ENCODE measurements at places on chromosomes 11 and 22.

- no peak for DNase-seq
Measured at GRCh38 chr11:26896719-26897118, 97.2 kb upstream of the FIBIN start.

- DNase-seq: no peak
Measured at GRCh38 chr22:47146941-47147340, 384.5 kb downstream of the TBC1D22A start.

GRCh38 chr22:47615051-47615450 is 852.6 kb downstream of the TBC1D22A start:
- DNase-seq: no peak

GRCh38 chr11:100682247-100682969 is 4.7 kb upstream of the ARHGAP42 start:
- no peak for DNase-seq

GRCh38 chr11:100328626-100329340 is 358.3 kb upstream of the ARHGAP42 start:
- no peak for DNase-seq

DNA sequence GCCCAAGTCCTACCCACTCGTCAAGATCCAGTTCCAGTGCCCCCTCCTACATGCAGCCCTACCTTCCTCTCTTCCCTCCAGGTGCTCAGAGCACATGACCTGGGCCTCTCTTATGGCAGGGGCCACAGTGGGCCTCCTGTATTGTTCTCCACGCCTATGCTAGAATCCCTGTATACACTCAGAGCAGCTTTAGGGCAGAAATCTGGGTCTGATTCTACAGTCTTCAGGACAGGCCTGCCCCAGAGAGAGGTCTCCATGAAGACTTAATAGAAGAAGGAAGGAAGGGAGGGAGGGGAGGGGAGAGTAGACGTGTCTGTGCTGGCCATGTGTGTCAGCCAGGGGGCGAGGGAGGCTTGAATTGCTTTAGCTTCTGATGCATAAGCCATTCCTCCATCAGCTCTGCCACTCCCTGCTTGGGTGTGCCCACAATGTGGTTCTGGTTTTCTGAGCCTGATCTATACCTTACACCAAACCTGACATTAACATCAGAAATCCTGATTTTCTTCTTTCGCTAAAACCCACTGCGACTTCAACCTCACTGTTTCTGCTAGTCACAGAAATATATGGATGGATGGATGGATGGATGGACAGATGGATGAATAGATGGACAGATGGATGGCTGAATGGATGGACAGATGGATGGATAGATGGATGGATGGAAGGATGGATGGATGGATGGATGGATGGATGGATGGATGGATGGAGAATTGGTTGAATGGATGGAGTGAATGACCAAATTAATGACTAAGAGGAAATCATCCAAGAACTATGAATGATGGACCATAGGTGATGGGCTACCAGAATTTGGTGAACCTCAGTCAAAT is 56.6 kb upstream of the PRDM11 start:
- no peak for DNase-seq

- no peak for DNase-seq
Measured at GRCh38 chr11:63491636-63492372, 837 bp upstream of the PLAAT5 start.

- DNase-seq: no peak
Measured at GRCh38 chr22:44439356-44440223, 58.4 kb downstream of the RTL6 start.

GRCh38 chr22:49550766-49551362 is 276.8 kb downstream of the BRD1 start:
- no peak for DNase-seq

DNA sequence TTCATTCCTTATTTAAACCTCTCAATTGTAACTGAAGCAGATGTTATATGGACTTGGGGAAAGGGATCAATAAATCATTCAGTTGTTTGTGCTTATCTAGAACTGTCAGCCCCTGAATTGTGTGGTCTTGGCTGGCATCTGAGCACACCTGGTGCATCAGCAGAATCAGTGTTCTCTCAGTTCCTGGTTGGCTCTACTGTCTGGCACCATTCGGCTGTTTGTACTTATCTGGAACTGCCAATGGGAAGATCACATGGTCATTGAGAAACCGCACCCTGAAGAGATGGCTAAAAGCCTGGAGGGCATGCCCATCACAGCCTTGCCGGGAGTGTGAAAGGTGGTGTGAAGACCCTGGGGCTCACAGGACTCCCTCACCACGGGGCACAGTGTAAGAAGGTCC is 37.1 kb upstream of the EHF start:
- DNase-seq: no peak

GRCh38 chr22:36816636-36817524 is at the start of gene PVALB:
TSS of gene PVALB (minus strand) at chr22:36817035. CDS start at chr22:36817005, 30 bp downstream.
- no peak for DNase-seq

GRCh38 chr11:65225279-65226102 is 36.3 kb upstream of the POLA2 start:
- no peak for DNase-seq

DNA sequence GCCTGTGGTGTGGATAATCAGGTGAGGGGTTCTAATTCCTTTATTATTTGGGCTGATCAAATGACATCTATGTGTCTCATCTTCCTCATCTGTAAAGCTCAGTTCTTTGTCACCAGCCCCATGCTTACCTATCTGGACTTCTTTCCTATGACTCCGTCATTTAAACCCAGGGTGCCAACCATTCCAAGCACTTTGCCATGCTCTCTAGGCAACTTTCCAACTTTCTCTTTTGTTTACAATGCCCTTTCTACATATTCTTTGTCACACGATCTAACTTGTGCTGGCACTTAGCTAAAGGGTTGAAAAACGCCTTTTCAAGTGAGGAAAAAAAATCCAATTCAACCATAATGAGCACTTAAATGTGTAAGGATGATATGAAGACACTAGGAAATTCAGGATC is 27.9 kb downstream of the EXPH5 start:
- DNase-seq: no peak

- no peak for DNase-seq
Measured at GRCh38 chr11:125148743-125149142, 15.8 kb upstream of the PKNOX2 start.

GRCh38 chr22:22768885-22769284 is 118.7 kb upstream of the IGLL5 start:
- DNase-seq: no peak

DNA sequence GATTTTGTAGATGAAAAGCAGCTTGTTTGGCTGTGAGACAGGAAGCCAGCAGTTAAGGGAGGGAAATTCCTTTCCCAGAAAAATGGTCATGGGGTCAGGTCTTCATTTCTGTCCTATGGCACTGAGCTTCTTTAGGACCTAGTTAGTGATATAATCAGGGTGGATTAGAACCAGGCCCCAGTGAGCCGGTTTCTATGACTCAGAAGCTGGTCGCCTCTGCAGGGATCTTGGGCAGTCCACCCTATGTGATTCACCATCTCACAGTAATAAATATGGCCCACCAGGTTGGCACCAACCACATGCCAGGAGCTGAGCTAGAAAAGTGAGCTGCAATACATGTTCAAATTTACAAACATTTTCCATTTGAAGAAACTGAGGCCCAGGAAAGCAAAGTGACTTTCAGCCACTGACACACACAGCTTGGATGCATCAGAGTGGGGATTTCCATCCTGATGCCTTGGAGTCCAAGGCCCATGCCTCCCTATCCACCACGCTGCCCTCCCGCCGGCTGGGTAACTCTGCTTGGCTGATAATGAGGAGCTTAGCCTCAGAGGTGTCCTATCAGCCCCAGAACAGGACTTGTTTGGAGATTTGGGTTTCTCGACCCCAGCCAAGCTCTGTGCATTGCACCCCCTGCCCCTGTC is 42.0 kb downstream of the CD82 start:
- no peak for DNase-seq

GRCh38 chr11:110242188-110242587 is 54.2 kb downstream of the RDX start:
- DNase-seq: no peak

DNA sequence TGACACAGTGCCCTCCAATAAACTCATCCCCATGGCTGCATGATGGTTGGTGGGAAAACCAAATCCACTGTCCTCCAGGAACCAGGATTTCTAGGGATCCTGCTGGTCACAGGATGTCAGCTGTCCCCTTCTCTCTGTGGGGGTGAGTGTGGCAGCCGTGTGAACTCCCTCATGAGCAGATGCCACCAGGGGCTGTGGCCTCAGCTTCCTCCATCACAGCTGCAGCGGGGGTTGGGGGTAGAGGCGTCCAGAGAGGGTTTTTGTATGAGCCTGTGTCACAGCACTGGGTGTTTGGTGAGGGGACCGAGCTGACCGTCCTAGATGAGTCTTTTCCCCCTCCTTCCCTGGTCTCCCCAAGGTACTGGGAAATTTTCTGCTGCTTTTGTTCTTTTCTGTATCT is 26.4 kb downstream of the IGLL5 start:
- no peak for DNase-seq

GRCh38 chr11:86548271-86548917 is 124.0 kb downstream of the ME3 start:
- no peak for DNase-seq

GRCh38 chr11:76665921-76666351 is 4.6 kb downstream of the LRRC32 start:
- no peak for DNase-seq

DNA sequence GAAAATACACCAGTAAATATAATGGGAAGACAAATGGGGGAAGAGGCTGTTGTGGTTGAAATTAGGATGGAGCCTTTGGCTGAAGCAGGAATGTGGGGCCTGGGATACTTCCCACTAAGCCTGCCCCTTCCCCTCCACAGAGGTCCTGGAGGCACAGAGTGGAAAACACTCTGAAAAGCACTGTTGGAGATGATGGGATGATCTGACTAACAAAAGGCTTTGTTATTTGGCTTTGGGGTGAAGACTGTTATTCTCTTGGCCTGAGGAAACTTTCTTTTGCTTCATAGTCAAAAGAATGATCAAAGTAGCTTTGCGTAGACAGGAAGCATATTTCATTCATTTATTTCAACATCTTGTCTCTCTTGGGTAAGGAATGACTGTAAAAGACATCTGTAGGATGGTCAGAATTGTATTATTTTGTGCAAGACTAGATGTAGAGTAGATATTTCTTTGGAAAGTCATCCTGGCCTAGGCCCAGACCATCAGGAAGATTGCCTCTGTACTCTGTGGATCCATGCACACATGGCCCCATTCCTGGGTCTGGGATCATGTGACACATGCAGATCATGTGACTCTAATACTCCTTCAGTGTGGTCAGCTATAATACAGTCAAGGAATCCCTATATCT is 111.4 kb downstream of the SPON1 start:
- no peak for DNase-seq

- DNase-seq: no peak
Measured at GRCh38 chr11:121018746-121019145, 5.2 kb upstream of the TBCEL start.

- DNase-seq: peak; percentile 13
Measured at GRCh38 chr11:118281284-118281683, 17.2 kb upstream of the MPZL2 start.

DNA sequence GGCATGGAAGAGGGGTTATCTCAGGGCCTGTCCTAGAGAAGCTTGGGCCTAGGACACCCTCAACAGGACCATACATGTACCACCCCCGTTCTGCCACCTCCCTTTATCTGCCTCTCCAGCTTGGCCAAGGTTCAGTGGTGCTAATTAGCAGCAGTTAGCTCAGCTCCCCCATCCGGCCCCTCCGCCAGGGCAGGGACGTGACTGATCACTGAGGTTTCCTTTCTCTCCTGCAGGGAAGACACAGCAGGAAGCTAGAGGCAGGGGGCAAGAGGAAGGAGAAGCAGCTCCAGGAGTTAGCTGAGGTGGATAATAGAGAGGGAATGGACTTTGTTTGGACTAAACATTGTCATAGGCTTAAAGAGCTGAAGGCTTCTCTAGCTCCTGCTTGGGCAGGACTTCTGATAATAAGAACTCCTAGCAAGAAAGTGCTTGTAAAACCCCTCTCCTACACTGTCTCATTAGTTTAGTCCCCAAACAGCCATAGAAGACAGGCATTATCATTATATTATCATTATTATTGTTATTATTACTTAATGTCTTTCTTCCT is 53.8 kb downstream of the BUD13 start:
- DNase-seq: no peak

DNA sequence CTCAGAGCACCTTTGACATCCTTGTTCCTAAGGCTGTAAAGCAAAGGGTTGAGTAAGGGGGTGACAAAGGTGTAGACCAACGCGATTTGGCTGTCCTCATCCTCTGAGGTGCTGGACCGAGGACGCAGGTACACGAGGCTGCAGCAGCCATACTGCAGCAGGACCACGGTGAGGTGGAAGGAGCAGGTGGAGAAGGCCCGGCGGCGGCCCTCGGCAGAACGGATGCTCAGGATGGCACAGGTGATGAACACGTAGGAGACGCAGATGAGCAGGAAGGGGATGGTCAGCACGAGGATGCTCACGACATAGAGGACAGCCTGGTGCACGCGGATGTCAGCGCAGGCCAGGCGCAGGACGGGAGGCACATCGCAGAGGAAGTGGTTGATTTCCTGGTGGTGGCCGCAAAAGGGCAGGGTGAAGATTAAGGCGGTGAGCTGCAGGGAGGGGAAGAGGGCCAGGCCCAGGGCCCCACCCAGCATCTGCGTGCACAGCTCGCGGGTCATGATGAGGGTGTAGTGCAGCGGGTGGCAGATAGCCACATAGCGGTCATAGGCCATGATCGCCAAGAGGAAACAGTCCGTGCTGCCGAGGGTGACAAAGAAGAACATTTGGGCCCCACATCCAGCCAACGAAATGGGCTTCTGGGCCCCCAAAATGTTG is 632 bp downstream of the OR10Q1 start:
- DNase-seq: no peak

DNA sequence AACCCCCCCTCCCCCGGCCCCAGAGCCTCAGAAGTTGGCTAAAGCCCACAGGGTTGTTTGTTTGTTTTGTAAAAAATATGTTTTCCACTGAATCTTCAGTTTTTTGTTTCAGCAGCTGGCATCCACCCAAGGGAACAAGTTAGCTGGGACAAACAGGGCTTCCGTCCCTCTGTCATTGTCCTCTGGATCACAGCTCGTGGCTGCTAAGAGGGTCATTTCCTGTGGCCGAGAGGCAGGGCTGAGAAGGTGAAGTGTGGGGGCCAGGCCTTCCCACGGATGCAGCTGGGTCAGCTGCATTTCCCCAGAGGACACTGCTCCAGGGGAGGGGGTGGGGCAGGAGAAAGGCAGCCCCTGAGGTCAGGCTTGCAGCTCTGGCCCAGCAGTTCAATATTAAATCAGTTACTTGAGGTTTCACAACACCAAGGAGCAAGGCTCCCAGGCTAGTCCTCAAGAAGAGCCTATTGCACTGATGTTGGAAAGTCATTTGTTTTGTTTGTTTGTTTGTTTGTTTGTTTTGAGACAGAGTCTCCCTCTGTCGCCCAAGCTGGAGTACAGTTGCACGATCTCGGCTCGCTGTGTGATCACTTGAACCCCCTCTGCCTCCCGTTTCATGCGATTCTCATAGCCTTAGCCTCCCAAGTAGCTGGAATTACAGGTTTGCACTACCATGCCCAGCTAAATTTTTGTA is 34.4 kb upstream of the SMTN start:
- no peak for DNase-seq

- DNase-seq: no peak
Measured at GRCh38 chr11:47906066-47906465, 57.9 kb upstream of the NUP160 start.
